C1 segment of cervical spinal cord (tissue), 14 donors: ENCODE measurements at places on chromosomes 4 and X.

- no peak for DNase-seq
Measured at GRCh38 chrX:3374108-3374800, 27.8 kb upstream of the MXRA5 start.

DNA sequence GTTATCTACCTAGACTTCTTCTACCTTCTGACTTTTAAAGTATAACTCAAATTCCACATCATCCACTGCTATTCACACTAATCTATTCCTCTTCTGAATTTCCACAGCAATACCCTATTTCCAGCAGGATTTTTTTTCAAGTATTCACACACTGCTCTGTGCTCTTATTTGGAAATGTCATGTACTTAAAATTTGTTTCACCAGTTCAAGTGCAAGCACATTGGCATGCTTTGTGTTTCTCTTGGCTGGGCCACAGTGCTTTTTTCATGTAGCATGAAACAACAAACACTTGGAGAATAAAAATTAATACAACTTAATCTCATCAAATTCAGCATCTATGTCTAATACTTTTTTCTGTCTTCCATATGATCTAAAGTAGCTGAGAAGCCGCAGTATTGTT is 161.8 kb upstream of the PCDH18 start:
- DNase-seq, result no peak

GRCh38 chr4:120886191-120886590 is 36.3 kb downstream of the PRDM5 start:
- DNase-seq, result no peak

GRCh38 chr4:47473141-47473750 is 9.7 kb upstream of the COMMD8 start:
- no peak for DNase-seq

GRCh38 chr4:113869743-113870375 is 108.3 kb upstream of the CAMK2D start:
- no peak for DNase-seq

GRCh38 chr4:41384992-41385391 is 128.3 kb downstream of the UCHL1 start:
- DNase-seq, result no peak

DNA sequence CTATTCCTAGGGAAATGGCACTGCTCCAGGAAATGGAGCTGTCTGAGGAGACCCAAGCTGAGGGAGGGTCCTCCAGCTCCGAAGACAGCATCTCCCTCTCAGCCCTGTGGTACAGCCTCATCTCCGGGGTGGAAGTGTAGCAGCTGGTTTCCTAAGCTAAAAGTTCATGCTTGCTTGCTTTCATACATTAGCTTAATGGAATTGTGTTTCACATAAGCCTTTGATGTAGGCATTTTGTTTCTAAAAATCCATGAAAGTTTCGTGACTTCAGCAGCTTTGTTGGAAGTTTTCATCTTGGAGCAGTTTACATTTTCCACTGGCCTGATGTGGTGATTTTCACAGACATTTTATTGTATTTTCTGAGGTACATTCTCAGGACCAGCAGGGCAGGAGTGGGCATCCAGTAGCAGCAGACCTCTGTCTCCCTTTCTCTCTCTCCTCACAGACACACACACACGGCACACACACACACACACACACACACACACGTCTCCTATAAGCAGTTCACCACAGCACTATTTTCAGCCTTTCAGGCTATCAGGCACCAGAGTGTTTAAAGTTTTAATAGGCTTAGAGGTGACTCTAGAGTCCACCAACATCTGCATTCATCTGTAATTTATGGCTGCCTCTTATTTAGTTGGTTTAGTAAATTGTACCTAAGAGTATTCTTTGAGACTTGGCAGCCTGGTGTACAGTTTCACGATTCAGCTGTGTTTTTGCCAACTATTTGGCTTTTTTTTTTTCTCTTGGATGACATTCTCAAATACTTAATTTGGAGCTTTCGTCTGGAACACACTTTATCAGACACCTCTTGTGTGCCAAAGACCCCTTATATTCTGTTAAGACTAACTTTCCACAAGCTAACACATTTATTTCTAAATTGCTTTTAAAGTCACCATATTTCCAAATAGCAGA is 225.8 kb upstream of the SFRP2 start:
- no peak for DNase-seq

- DNase-seq, result no peak
Measured at GRCh38 chr4:89538171-89538570, 230.6 kb upstream of the GPRIN3 start.

GRCh38 chr4:53914313-53915016 is 149.9 kb downstream of the CHIC2 start:
- DNase-seq, result no peak

DNA sequence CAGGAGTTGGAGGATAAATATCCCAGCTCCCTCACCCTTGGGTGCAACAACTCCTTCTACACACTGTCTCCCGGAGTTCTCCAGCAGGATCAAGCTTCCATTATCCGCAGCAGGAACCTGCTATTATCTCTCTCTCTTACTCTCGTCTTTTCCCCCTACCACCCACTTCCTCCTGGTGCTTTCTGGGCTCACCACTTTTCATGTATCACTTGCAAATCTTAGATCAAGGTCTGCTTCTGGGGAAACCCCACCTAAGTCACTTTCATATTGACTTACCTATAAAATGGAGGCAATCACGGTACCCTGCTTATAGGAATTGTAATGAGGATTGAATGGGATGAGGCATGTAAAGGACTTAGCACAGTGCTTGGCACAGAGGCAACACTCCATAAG is 589.5 kb downstream of the BCOR start:
- DNase-seq, result no peak

DNA sequence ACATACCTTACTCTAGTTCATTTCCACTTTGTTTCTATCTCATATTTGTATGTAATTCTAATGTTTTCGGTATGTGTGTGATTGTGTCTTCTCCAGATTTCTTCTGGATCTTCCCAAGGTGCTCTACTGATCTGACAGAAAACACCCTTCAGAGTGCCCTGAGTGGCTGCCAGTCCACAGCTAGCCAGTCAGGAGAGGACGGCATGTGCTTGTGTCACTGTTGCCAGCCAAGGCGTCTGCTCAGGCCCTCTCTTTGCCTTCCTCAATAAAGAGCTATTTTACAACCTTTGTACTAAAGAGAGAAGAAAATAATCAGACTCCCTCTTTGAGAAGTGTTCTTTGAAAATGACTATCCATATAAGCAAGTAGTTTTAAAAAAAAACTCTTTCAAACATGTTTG is 29.0 kb downstream of the CD99L2 start:
- DNase-seq, result no peak

DNA sequence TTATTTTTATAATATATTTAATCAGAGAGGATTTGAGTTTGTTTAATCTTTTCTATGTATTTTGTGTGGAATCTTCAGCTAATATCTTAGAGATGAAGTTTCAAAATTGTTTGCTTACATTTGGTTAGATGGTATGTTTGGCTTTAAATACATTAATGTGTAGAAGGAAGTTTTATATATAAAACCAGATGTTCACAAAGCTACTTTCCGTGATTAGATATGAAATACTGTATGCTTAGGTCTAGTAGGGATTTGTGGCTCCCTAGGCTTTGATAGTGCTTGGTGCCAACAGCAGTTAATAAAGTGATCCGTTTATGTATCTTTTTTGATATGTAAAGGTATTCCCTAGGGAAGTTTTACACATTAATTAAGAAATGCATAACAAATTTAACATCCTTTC is 223.0 kb downstream of the ARHGAP10 start:
- no peak for DNase-seq

GRCh38 chr4:48801016-48801715 is 21.1 kb upstream of the FRYL start:
- DNase-seq, result no peak

DNA sequence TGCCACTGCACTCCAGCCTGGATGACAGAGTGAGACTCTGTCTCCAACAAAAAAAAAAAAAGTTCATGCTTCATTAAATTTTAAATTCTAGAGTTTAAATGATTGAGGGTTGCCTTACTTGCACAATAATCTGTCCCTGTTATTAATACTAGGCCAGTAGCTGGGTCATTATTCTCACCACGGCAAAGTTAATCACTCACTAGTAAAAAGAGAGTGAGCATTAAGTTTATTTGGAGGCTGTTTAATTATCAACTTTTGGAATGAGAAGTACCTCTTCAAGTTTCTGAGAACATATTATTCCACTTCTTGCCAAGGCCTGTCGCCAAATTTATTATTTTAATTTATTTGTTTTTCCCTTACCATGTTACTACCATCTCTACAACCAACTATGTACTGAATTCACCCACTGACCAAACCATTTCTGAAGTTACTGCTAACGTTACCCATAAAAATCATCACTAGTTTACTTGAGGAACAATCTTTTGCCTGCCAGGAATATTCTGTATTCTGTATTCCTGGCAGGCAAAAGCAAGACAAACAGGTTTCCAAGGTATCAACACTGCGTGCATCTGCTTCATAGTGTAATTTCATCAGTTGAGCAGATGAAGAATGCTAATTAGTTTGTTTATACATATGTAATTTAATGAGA is 26.5 kb downstream of the GUCY1A1 start:
- no peak for DNase-seq

GRCh38 chr4:173237762-173238161 is 69.2 kb downstream of the GALNT7 start:
- DNase-seq, result no peak
